ENCODE measurements at places on chromosomes 2 and 18.

- no peak for DNase-seq
These were observed 66.4 kb upstream of the SESTD1 start for GRCh38 chr2:179331061-179331460.

GRCh38 chr2:113992090-113992489 lies 102.2 kb downstream of the ACTR3 start:
- no peak for DNase-seq

DNA sequence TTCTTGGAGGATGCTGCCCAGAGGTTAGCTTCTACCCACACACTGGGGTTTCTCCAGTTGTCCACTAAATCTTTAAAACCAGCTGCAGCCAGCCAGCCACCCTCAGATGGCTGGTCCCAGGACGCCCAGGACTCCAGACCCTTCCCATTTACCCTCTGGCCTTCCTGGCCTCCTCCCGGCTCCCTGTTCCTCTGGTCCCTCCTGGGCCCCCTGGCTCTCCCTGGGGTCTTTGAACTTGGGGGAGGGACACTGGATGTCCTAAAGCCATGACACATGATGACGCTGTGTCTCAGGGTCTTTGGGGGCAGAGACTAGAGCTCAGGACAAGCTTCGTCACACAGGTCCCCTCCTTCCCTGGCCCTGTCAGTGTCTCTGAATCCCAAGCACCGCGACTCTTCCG lies 201.1 kb upstream of the HDAC4 start:
- DNase-seq, result no peak

DNA sequence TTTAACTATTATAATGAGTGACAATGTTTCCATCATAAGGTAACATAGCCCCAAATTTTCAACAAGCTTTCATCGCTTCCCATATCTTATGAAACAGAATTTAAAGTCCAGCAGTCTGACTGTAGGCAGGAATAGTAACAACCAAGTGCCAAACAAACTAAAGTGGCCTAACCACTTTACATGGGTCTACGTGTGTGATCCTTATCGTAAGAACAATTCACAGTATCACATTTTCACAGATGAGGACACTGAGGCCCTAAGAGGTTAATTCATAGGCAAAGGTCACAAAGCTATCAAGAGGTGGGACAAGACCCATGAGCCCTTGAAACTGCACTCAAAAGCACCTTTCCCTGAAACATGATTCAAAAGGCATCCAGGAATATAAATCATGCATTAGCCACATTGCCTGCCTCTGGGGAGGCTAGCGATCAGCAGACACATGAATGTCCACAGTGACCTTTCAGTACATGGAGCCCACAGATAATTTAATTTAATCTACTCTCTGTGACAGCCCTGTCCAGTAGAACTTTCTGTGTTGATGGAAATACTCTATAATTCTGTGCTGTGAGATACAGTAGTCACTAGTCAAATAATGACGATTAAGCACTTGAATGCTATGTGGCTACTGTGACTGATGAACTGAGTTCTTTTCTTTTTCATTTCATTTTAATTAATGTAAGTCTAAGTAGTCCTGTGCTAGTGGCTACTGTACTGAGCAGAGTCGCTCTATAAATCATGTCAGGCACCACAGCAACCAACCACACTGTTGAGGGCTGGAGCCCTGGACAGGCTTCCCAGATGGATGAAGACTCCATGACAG lies 30.3 kb downstream of the KIDINS220 start:
- DNase-seq, result no peak

DNA sequence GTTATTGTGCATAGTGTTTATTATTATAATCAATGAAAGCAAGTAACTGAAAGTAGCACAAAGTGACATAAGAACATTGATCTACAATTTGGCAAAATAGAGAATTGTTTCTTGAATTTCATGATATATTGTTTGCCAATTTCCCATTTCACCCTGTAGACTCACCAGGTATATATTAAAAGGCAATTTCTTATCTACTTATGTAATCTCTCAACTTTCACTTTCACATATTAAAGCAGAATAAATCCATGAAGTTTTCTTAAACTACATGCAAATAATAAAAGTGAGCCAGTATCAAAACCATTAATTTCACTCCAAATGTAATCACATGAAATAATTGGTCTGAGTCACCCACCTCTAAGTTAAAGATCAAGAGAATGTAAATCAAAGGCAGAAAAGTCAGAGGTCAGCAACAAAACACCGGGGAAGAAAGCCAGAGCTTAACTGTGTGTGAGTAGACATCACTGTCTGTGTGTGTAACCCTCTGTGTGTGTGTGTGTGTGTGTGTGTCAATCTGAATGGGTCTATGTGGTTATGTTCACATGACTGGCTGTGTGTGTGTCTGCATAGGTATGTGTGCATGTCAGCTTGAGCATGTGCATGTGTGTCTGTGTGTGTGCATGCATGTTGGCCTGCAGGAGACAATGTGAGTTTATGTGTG lies 44.1 kb downstream of the ZNF385B start:
- no peak for DNase-seq

GRCh38 chr2:181632733-181633401 lies 24.0 kb downstream of the CERKL start:
- DNase-seq, result no peak

- DNase-seq, result no peak
These were observed 221.0 kb upstream of the OSR1 start for GRCh38 chr2:19579461-19579860.

DNA sequence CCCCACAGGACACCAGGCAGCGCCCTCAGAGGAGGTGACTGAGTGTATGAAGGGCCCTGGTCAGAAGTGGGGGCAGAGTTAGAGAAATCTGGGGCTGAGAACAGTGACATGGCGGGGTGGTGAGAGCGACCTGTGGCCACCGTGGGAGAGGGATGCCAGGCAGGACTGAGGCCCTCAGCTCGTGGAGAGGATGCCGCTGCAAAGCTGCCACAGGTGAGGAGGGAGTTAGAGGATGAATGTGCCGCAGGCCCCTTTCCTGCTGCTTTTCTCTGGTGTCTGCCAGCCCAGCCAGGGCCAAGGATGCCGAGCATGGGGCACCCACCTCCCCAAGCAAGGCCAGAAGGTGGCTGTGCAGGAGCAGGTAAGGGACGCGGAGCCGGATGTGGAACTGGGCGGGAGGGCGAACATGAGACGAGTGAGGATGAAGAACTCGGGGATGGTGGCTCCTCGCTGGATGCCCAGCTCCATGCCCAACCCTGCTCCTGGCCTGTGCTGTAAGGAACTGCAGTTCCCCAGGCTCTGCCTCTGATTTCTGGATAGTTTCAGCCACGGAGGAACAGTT lies 269.2 kb upstream of the HDAC4 start:
- no peak for DNase-seq

DNA sequence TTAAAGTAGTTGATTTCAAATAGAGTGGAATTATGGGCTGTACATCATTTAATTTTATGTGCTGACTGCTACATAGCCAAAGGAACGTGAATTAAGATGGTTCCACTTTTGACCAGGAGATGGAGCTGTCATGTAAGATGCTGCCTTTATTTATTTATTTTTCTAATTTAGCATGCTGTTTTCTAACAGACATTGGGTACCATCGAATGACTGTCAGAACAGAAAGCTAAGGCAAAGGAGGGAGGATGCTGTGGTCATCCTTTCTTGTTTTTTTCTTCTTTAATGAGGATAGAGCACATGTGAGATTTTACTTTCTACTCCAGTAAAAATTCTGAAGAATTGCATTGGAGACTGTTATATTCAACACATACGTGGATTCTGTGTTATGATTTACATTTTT lies at the start of gene SCN2A:
TSS of gene SCN2A (plus strand) at position 185 of the 400 bp plus-strand sequence. CDS start 56,410 bp downstream, outside the sequence.
- DNase-seq, result no peak

- DNase-seq, result no peak
These were observed 33.0 kb upstream of the PHLPP1 start for GRCh38 chr18:62682371-62682770.

GRCh38 chr2:60745761-60746160 lies 10.3 kb upstream of the PAPOLG start:
- DNase-seq, result no peak

DNA sequence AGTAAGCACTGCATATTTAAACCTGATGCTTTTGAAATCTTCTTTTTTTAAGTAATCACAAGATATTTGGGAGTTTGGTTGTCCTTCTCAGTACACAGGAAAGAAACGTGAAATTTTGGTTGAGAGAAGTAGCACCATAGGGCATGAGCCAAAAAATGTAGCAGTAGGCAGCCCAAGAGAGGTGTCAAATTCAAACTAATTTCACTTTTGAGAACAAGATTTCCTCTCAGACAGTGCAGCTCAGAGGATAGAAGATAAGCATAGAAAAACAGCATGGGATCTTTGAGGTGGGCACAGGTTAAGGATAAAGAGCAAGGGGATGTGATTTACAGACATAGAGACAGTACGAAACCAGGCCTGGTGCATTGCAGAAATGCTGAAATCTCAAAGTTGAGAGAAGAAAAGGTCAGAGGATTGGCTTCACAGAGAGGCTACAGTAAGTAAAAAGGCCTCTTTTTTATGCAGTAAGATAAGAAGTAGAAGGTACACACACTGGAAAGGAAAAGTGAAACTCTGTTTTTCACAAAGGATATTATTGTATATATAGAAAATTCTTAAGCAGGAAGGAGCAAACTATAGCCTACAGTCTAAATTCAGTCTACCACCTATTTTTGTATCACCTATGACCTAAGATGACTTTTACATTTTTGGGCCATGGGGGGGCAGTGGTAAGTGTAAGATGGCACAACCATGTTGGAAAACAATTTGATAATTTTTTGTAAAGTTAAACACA lies 89.8 kb downstream of the PKP4 start:
- DNase-seq, result no peak

DNA sequence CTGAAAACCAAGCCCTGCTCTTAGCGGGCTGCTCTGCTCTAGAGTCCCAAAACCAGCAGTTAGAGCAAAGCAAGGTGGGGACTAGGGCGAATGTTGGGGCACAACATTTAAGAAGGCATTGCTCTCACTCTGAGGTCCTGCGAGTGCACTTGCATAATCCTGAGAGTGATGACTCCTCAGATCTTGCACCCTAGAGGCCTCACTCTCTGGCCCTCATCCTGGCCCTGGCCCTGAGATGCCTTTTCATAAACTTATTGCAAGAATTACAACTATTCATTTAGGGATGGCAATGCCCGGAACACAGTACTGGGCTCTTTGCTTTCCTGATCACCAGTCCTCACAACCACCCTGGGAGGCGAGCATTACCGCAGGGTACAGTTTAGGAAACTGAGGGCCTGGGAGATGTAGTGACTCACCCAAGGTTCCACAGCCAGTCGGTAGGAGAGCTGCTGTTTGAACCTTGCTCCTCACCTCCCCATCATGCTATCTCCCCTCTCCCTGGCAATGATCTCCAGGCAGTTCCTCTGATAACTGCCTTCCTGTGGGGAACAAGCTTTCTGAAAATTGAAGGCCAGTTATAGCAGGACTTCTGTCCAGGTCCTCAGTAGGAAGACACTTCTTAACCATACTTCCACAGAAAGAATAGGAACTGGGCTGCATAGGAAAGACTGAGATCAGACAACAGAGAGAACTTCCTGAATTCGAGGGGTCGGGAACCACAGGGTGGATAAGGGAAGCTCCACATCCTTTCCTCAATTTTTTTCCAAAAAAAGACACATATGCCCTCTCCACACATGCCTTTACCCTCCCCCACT lies 91.3 kb downstream of the TNS1 start:
- DNase-seq, result no peak

DNA sequence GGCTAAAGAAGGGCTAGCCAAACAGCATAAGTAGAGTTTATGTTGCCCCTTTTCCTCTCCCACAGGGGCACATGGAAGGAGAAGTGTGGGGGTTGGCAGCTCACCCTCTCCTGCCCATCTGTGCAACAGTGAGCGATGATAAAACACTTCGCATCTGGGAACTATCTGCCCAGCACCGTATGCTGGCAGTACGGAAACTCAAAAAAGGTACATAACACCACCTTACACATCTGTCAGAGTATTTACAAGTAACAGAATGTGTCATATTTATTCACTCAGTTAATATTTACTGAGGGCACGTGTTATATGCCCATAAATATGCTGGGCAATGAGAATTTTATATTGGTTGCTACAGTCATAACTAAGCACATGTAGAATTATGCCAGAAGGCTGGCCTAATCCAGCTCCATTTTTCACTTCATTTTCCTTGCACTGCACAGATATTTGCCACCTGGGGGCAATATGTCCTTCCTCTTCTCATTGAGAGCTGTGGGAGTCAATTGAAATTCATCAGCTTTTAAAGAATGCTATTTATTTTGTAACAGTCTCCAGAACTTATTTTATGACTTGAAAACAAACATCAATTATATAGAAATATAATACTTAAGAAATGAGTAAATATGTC lies 150.6 kb downstream of the RTN4 start:
- no peak for DNase-seq
